Jurkat, Clone E6-1 (cell line): ENCODE measurements at places on chromosomes 5 and 9.
A peak's percentile ranks its signal among the peaks of the same experiment; 100 is the strongest.

DNA sequence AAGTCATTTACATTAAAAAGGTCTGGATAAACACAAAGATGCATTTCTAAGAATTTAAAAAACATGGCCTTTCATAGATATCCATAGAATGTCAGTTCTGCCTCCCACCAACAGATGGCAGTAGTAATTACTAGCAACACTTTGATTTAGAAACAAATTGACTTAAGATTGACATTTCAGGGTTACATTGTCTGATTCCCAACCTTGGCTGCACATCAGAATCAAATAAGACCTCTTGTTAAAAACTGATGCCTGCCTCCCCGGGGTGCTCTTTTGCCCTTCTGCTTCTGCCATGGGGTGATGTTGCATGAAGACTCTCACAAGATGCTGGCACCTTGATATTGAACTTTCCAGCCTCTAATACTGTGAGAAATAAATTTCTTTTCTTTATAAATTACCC is 146.2 kb upstream of the GPR151 start:
- DNase-seq = peak; percentile 37

- DNase-seq = no peak
Observed at GRCh38 chr5:83378624-83379289, 92.8 kb upstream of the VCAN start.

DNA sequence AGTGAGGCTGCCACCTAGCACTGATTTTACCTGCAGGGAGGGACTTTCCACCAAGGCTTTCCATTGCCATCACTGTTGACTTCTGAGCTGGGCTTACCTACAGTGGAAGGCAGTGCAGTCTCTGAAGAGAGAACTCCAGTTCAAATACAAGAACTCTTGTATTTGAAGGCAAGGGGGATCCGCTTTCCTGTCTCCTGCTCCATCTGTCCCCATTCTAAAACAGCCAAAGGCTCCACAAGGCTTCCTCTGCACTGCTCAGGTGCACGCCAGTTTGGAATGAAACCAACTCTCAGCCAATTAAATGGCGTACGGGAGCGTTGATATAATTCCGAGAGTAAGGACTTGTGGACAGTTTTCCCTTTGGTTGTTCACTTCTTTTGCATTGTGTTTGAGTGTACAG is 66.0 kb upstream of the CXCL14 start:
- no peak for DNase-seq

GRCh38 chr5:166045961-166046360 is 2245.5 kb upstream of the WWC1 start:
- DNase-seq = no peak

GRCh38 chr5:38551030-38552017 is 5.1 kb downstream of the LIFR start:
- no peak for DNase-seq

- DNase-seq = no peak
Observed at GRCh38 chr5:34620185-34620584, 35.9 kb upstream of the RAI14 start.

- DNase-seq = no peak
Observed at GRCh38 chr9:127788337-127789011, 2.6 kb downstream of the CDK9 start.
